ENCODE measurements at places on chromosomes 4 and X.

GRCh38 chr4:174334628-174335027, 50.9 kb downstream of the CEP44 start:
- no peak for DNase-seq

DNA sequence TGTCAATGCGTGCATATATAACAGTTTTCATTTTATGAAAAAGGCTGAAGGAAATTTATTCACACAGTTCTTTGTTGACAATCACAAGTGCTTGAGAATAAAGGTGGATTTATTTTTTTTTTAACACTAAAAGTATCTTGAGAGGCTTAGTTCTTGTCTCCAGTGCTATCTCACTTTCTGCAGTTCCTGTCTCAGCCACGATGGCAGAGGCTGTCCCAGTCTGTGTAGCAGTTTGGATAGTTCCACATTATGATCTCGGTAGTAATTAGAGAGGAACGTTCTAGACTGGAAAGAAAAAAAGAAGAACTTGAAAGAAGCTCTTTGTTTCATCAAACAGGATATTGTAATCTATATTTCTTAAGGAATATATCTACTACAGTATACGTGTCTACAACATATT, 229.0 kb downstream of the UGT8 start:
- no peak for DNase-seq

- DNase-seq = peak; percentile 75
These were observed 21.6 kb downstream of the FABP2 start for GRCh38 chr4:119300101-119300978.

- DNase-seq = no peak
These were observed 250.5 kb upstream of the PRKX start for GRCh38 chrX:3963980-3964379.

GRCh38 chr4:140153419-140153717, 616 bp downstream of the MAML3 start:
- no peak for DNase-seq

GRCh38 chr4:143354990-143355389, 18.3 kb downstream of the GAB1 start:
- DNase-seq = no peak

DNA sequence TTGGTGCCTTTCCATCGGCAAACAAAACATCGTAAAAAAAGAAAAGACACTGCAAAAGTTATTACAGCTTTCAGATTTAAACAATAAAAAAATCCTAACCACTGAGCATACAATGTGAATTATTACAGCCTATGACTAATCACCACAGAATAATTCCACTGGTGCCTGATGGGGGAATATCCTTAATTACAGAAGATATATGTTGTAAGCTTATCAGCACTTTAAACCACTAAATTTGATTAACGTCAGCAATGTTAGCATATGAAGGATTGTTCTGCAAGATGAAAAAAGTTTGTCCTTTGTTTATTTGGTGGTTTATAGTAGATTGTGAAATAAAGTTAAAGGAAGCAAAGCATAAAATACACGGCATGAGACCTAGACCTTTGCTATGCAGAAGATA, 210.2 kb upstream of the ADAMTS3 start:
- DNase-seq = no peak

- no peak for DNase-seq
These were observed 127.5 kb upstream of the NRK start for GRCh38 chrX:105694839-105695238.

DNA sequence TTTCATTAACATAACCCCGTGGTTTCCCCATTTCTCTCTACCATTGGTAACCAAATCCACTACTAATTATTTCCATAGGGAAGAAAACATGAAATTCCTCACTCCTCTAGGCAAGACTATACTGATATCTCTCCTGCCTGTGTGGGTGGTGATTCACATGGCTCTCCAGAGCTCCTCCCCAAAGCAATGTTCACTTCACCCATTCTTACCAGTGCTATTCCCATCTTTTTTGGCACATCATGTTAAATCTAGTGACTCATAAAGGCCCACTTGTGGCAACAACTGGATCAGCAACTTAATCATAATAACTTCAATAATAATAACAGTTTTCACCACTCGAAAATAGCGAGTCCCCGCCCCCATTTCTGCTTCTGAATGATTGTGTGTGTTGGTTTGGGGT, 6.1 kb upstream of the HCCS start:
- no peak for DNase-seq

GRCh38 chrX:115259238-115259875, 25.5 kb upstream of the LRCH2 start:
- DNase-seq = no peak

All from stimulated activated CD8-positive, alpha-beta memory T cell treated with anti-CD3 and anti-CD28 coated beads, Interleukin-4, amount 100 ng/mL, for 1 hour (primary cell).